ENCODE measurements at places on chromosomes 2 and 18.

DNA sequence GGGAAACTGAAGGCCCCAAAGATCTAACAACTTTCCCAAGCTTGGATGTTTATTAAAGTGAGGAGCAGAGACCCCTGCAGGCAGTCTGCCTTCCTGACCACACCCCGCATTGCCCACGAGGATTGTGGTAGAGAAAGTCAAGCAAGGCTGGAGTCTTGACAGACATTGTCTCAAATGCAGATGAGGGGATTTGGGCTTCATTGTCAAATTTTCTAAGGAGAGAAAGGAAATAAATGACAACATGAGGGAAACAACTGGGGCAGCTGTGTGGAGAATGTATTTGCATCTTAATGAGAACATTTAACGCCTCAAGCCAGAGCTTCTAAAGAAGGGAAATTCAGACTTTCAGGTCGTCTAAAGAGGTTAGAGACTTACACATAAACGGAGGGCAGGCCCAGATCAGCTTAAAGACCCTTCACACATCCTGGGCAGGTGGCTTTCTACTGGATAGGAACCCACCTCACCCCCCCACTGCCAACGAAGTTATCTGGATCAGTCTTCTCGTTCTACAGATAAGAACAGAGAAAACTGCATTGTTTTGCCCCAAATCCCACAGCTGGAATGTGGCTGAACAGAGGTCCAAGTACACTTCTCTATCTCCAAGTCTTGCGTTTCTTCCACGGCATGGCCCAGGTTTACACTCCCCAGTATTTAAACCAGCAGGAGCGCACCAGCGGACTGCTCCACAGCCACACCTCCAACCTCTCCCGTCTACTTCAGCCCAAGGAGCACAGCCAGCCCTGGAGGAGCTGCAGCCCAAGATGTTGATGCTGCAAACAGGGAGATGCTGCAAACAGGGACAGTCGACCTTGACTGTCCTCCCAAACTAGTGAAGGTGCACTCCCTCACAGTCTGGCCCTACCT is 16.2 kb upstream of the SCG2 start:
- DNase-seq: no peak

- DNase-seq: no peak
Observed at GRCh38 chr2:202102425-202103000, 29.5 kb downstream of the KIAA2012 start.

DNA sequence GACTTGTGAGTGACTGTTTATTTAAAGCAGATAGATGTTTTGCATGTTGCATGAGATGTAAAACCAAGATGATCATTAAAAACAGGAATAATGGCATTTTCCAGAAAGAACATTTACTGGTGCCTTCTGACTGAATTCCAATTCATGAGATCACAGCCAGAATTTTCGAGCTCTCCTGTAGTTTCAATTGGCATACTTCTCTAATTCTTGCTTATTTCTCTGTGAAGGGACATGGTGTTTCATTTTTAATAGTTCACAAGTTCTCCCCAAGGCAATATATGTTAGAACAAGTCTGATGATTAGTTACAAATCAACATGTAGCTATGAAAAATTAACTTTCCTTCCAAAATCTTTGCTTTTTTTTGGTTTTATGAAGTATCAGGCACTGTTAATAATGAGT is 105.7 kb downstream of the PDE1A start:
- DNase-seq: no peak

- DNase-seq: no peak
Observed at GRCh38 chr2:44218771-44219170, 50.1 kb downstream of the PPM1B start.

GRCh38 chr18:53148123-53148522 is 808.1 kb downstream of the DCC start:
- DNase-seq: no peak

DNA sequence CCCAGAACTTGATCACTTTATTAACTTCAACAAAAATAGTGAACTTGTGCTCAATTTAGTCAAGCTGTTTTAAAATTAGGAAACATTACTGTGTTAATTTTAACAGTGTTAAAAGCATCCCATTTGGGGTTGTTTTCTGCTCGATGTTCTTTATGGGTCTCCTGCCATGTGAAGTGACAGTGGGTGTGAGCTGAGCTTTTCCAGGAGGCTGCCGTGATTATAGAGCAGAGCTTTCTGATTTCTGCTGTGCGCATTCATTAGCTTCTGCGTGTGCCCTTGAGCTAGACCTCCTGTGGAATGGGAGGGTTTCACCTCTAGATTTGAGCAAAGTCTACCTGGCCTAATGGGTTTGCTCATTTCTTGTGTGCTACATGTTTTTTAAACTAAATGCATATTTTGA is 121.5 kb downstream of the WDSUB1 start:
- no peak for DNase-seq

GRCh38 chr18:43578706-43579105 is 301.4 kb upstream of the SYT4 start:
- no peak for DNase-seq

GRCh38 chr2:138771534-138771933 is 8.7 kb downstream of the NXPH2 start:
- DNase-seq: no peak

DNA sequence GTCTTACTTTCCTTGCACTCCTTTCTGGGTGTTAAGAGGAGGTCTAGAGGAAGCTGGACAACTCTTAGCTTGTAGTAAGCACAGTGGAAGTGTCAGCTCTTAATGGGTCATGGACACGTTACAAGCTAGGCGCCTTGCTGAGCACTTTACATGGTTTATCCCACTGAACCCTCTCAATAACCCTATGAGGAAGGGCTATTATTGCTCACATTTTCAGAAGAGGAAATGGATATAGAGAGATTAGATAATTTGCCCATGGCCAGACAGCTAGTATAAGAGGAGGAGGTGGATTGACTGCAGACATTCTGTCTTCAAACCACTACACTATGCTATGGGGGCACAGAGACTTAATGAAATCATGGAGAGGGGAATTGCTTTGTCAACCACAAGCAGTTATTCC is 8.3 kb upstream of the IL1RN start:
- no peak for DNase-seq

- no peak for DNase-seq
Observed at GRCh38 chr18:75214766-75215510, 4.3 kb downstream of the TSHZ1 start.

DNA sequence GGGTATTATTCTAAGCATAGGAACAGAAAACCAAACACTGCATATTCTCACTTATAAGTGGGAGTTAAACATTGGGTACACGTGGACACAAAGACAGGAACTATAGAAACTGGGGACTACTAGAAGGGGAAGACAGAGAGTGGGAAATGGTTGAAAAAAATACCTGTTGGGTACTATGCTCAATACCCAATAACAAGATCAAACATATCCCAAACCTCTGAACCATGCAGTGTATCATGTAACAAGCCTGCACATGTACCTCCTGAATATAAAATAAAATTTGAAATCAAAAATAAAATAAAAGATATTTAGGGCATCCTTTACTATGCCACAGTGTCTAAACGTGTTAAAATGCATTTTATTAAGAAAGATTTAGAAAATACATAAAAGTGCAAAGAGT is 221.0 kb upstream of the TFPI start:
- DNase-seq: no peak

- no peak for DNase-seq
Observed at GRCh38 chr2:241618829-241619228, 18.1 kb downstream of the THAP4 start.

DNA sequence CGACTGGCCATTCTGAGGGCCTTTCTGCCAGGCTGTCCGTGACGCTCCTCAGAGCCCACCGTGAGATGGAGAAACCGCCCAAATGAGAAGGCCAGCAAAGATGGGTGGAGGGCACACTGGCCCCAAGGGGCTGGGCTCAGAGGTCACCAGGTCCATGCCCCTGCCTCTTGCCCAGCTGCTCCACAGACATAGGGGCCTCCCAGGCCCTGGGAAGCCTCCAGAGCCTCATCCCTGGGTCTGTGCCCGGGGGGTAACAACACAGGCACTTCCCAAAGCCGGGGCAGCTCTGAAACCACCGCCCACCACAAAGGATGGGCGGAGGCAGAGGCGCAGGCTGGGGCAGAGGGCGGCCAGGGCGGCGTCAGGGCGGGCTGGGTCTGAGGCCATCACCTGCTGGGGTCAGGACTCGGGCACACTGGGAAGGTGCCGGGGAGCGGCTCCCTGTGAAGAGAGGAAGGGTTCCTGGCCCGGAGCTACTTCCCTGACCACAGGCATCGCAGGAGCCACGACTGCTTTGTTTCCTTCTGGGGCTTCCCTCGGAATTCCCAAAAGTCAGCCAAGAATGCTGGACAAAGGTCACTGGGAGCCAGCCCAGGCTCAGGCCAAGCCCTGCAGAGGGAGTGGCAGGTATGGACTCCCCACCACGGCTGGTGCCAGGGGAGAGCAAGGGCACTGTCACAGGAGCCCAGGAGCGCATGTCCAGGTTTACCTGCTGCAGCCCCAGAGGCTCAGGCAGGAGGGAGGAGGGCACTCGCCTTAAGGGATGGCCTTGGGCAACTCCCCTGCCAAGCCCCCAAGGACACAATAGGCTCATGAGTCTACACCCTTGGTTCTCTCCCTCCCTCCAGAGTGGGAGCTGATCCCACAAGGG is 9.4 kb downstream of the CYP26B1 start:
- DNase-seq: no peak

GRCh38 chr2:41854227-41854626 is 193.6 kb upstream of the PKDCC start:
- no peak for DNase-seq

DNA sequence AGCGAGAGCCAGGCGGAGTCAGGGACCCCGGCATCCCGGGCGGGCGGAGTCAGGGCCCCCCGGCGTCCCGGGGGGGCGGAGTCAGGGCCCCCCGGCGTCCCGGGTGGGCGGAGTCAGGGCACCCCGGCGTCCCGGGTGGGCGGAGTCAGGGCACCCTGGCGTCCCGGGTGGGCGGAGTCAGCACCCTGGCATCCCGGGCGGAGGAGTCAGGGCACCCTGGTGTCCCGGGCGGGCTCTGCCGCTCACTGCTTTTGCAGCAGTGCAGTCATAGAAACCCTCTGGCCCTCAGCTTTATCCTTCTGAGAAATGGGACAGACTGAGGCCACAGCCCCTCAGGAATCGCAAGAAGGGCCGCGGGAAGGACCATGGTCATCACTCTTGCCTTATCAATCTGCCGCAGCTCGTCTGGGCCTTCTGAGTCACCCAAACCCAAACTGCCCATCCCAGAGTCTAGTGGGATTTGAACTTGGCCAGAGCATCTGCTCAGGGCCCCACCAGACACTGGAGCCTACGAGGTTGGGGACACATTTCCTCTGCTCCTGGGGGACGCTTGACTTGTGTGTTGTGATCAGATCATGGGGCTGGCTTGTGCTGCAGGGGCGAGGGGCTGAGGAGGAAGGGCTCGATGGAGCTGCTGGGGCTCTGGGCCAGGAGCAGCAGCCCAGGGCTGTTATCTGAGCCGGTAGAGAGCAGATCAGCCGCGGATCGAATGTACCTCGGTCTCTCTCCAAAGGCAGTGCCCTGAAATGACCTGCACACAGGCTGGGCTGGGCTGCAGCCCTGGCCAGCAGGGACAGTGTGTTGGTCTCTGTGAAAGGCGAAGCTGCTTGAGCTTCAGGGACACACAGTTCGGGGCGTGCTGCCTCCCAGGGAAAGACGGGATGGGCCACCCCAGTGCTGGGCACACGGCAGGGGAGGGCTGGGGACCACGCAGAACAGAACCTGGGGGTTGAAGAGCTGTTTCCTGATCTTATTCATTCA is 290.1 kb upstream of the HDAC4 start:
- no peak for DNase-seq

DNA sequence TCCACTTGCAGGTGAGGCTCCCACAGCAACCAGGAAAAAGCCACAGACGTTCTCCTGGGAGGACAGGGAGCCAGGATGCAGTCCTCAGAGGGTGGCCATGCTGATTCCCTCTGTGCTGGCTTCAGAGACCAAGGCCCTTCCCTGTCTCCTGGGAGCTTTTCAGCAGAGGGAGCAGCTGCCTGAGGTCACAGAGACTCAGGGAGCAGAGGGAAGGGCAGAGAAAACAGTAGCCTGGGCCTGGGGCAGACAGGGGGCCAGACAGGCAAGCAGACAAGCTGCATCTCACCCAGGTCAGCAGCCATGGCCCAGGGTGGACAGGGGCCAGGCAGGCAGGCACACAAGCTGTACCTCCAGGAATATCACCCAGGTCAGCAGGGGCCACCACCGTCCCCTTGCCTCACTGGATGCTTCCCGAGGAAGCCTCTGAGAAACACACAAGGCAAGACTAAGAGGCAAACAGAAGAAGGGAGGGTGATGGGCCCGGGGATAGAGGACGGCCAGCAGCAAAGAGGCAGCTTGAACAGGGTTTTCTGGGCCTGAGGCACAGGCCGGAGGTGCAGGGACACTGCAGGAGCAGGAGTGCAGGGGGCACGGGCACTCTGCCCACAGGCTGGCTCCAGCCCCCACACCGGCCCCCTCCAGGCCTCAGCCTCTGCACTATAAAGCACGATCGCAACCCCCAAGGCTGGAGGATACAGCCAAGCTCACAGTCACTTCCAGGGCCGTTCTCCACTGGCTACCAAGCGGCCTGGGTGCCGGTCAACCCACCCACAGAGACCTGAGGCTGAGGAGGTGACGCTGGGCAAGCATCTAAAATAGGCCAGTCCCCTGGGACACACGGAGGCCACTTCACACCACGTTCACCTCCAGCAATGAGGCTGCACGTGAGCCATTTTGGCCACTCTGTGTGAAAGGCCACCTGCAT is 6.1 kb downstream of the SLC66A2 start:
- DNase-seq: no peak

DNA sequence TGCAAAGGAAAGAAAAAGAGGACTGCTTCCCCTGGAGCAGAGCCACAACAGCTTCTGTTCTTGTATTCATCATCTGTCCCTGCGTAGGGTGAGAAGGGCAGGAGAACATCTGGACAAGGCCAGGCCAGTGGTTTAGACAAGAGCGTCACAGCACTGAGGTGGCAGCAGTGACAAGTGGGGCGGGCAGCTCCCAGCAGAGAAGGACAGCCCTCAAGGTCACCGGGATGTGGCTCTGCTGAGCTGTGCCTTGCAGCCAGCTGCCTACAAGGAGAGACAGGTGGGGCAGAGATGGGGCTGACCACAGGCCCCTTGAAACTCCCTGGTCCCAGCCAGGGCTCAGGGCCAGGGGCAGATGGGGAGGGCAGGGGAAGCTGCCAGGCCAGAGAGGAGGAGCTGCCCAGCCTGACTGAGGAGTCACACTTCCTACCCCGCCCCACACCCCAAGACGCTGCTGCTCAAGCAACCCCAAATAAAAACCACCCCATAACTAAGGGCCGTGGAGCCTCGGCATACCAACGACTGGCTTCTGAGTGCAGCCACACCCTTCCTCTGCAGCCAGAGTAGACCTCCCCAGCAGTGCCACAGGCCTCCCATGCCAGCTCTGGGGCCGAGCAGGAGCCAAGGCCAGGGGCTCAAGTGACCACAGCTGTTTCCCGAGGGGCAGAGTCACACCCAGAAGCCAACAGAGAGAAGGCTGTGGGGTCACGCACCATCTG is 5.4 kb downstream of the RAB11FIP5 start:
- no peak for DNase-seq

- no peak for DNase-seq
Observed at GRCh38 chr18:47915930-47916329, 14.5 kb downstream of the SMAD2 start.

GRCh38 chr2:107728586-107728985 is 98.1 kb upstream of the RGPD4 start:
- no peak for DNase-seq

GRCh38 chr2:101119431-101119830 is 31.8 kb downstream of the TBC1D8 start:
- DNase-seq: no peak
